ENCODE measurements at places on chromosomes 5 and 9.

DNA sequence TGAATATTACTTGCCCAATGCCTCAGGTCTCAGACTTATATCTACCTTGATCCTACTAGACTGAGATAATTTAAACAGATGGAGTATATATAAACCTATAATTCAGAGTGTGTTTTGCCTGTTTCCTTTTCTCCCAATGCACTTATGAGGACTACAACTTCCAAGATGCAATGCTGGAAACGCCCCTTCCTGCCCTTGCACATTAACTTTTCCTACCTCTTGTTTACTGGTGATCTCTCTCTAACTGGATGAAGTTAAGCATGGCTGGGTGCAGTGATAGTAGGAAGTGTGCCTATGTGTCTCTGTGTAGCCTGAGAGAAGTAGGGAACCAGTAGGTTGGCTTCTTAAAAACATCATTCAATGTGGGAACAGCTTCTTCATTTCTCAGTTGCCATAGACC is 115.2 kb downstream of the SVEP1 start:
- no peak for DNase-seq

DNA sequence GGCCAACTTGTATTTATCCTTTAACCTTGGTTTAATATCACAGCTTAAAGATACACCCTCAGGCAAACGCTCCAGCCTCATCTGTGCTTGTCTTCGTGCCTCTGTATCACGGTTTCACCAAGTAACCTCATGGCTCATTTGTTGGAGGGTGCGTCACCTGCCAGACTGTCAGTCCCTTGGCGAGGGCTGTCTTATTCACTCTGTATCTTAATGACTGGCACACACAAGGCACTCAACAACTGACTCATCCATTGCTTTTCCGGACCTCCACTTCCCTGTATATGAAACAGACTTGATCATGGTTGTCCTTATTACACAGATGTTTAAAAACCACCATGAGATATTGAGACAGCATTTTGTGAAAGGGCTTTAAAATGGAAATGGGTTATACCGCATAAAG is 28.0 kb downstream of the LCP2 start:
- no peak for DNase-seq

GRCh38 chr5:17147617-17148016 is 69.8 kb upstream of the BASP1 start:
- DNase-seq, result no peak

GRCh38 chr5:126723643-126724042 is 53.3 kb upstream of the LMNB1 start:
- no peak for DNase-seq

DNA sequence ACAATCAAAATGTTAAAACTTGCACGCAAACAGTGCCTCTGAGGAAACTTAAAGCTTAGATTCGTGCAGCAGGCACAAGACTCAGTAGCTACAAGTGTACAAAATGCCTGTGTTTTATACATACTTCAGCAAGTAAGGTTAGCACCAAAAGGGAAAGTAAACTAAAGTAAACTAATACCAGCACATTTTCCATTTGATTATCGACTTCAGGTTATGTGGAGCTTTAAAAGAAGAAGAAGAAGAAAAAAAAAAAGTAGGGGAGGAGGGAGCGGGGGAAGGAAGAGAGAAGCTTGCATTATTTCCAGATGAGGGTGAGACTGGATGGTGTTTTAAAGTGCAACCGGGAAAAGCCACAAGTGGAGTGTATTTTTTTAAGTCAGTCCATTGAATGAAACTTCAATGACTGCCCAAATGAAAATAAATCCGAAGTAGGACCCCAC is 596 bp upstream of the ADAMTS6 start:
- DNase-seq, result peak; percentile 5

- no peak for DNase-seq
Observed at GRCh38 chr5:68141494-68141893, 74.1 kb upstream of the PIK3R1 start.

DNA sequence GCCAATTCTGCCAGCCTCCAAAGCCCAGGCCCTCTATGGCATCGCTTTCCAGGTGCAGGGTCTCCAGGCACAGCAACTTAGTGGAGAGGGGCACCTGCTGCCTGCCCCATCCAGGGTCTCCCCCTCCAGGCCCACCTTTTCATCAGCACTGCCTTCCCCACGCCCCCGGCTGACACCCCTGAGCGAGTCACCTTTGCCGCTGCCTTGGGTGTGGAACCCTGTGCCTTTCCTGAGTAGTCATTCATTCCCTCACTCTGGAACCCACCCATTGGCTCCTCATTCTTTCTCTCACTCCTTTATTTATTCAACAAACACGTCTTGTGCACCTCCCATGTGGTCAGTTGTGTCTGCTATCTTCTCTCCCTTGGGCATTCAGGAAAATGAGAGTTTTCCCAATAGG is 14.5 kb upstream of the RPL26L1 start:
- DNase-seq, result no peak

GRCh38 chr9:120711354-120711753 is 2.9 kb downstream of the MEGF9 start:
- DNase-seq, result no peak

- DNase-seq, result peak; percentile 56
Observed at GRCh38 chr5:171450423-171451331, 31.2 kb downstream of the FGF18 start.

- DNase-seq, result no peak
Observed at GRCh38 chr9:27352457-27353165, 55.7 kb upstream of the EQTN start.

DNA sequence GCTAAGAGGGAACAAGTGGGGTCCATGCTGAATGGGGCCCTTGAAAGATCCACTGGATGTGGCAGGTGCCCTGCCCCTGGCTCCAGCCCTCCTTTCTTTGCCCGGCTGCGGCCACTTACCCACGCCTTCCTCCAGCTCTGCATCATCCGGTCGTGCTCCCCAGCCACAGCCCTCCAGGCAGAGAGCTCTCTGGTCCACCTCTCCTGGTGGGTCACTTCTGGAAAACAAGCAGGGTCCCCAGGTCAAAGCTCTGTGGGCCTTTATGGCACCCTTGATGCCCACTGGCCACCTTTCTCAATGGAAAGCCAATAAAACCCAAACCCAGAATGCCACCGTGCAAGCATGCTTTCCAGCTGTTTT is 45.0 kb downstream of the SECISBP2 start:
- no peak for DNase-seq

DNA sequence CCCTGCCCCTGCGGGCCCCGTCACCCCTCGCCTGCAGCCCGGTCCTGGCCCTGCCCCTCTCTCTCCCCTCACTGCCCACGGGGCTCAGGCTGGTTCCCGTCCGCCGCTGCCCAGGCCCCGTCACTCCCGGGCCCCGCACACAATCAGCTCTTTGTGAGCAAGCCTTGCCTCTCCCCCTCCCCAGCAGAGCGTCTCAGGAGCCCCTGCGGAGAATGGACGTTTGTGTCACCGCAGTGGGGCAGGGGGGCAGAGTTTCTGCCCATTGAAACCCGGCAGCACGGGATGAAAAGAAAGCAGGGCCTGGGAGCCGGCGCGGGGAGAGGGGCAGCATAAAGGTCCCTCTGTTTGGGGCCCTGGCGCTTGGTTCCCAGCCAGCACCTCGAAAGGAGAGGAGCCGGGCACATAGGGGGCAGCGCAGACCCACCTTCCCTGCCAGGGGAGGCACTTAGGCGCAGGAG is 13.5 kb upstream of the NUP214 start:
- DNase-seq, result no peak

DNA sequence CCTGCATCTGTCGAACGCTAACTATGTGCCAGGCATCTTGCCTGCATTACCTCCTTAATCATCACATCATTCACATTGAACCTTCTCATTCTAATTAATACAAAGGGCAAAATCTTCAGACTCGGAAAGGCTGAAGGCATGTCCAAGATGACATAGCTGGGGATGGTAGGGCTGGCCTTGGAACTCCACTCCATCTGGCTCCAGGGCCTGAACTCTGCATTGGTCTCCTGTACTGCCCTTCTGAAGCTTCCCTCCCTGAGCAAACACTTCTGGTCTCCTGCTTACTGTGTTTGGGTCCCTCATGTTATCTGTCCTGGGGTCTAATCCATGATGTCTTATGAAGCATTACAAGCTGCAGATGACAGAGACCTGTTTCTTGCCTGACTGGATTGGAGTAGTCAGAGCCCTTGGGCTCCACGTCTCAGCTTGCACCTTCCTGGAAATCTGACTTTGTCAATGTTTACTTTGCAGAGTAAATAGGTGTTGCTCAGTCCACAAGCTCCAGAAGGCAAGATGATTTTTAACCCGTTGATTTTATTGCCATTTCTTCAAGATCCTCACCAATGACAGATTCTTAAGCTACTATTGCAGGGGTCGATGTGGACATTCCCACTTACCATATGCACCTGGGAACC is 106.1 kb downstream of the GALNT10 start:
- no peak for DNase-seq

- peak; percentile 29 for DNase-seq
Observed at GRCh38 chr5:155839251-155840037, 487.5 kb upstream of the SGCD start.

DNA sequence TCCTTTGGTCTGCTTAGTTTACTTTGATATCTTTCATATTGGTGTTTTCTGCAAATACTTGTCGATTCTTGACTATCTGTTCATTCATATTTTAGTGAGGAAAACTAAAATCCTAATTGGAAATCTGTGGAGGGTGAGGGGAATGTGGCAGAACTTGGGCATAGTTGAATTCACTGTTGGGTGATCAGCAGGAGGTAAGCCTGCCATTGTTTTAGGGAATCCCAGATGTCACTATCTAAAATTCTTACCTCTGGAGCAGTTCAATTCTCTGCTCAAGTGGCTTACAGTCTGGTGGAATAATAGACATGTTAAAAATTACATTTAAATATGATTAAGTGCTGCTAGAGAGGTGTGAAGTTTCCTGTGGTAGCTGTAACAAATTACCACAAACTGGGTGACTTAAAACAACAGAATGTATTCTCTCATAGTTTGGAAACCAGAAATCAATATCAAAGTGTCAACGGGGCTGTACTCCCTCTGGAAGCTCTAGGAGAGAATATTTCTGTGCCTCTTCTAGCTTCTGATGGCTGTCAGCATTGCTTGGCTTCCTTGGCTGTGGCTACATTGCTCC is 90.3 kb upstream of the GCNT4 start:
- no peak for DNase-seq

DNA sequence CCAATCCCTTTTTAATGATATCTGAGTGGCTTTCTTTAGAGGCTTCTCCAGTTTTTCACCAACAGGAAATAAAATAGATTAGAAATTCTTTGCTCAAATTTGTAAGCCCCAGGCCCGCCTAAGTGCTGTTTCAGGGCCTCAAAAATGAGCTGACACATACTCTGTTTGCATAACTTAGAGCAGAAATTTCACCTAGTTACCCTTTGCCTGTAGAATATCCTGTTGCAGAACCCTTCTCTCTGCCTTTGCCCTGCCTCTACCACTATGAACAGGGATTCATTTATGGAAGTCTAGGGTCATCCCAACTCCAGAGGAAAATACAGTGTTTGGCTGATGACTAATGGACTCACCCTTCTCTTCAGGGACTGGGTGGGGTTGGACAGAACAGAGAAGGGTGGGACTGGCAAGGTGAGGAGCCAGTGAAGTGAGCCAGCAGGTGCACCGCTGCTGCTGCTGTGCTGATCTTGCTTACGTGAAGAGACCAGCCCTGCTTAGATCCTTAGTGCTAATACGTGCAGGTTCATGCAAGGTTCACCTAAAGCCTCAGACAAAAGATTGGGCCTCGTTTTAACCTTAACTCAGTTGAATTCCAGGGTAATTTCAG is 22.8 kb downstream of the OSTF1 start:
- no peak for DNase-seq

GRCh38 chr5:6899221-6899620 is 186.0 kb downstream of the TENT4A start:
- DNase-seq, result no peak

- DNase-seq, result no peak
Observed at GRCh38 chr5:10634562-10634961, 70.7 kb downstream of the ANKRD33B start.

Measured in urothelium cell line (cell line).